ENCODE measurements at places on chromosomes 16 and 17.

DNA sequence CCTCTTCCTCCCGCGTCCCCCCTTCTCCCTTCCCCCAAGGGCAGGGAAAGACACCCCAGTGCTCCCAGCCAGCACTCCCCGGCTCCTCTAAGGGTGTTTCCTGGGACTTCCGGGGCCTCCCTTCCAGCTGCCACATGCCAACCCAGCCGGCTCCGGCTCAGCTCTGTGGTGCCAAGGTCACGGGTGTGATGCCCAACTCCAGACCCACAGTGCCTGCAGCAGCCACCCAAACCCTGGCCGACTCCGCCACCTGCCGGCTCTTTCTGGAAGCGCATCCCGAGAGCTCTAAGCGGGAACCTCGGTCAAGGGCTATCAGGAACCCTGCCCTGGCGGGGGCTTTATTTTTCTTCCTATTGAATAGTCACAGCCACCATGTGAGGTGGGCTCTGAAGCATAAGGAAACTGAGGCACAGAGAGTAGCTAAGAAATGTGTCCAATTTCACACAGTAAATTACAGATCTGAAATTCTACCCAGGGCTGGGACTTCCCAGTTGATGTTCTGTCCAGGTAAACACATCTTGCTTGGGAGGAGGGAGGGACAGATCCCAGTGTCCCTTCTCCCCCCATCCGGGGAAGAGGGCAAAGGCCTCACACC lies 3.3 kb upstream of the PPP1R1B start:
- peak; percentile 89 for DNase-seq

DNA sequence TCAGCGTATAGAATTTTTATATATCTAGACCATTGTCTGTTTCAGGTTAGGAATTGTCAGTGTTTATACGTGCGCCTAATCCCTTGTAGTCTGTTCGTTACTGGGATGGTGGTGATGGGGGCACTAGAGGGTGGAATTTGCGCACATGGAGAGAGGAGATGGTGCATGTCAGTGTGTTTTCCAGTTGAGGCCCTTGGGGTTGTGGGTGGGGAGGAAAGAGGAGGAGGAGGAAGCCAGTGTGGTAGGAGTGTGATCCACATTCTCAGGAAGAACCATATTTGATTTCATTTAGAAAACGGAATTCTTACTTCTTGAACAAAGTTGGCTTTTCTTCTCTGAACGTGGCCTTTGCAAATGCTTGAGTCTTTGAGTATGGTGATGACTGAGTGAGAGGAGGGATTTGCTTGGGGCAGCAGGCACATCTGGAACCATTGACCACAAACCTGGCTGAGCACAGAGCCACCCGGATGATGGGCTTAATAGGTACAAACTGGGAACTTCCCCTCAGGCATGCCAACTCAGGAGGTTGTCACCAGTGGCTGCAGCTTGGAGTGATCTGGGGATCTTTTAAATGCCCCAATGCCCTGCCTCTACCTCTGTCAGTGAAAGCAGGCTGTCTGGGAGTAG lies 98.9 kb downstream of the PRKCB start:
- no peak for DNase-seq

DNA sequence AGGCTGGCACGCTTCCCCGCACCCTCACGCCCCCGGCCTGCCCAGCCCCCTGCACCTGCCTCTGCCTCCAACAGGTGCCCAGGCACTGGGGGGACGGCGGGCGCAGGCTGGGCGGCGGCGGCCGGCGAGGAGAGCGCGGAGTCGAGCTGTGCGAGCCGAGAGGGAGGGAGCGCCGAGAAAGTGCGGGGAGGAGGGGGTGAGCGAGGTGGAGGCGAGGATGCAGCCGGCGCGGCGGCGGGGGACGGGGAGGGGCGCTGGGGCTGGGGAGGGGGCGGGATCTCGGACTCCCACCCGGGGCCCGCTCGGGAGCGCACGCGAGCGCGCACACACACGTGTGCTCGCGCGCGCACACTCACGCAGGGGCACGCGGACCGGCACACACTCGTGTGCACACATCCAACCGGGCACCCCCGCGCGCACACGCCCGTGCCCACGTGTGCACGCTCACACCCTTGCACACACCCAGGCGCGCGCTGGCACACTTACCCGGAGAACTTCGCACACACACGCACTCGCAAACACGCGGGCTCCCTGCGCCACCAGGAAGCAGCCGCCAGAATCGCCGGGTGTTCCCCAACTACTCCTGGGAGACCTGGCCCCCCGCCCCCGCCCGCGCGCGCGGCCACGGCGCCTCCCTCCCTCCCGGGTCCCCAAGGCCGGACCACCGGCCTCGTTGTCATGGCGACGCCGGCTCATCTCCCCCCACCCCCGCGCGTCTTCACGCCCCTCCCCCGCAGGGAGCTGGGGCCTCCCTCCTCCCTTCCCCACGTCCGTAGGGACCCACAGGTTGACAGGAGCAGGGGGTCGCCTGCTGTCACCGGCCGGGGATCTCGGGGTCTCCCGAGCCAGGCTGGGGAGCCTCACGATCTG lies at the start of gene DOC2A:
Gene DOC2A (minus strand): TSS at position 184 of the 870 bp plus-strand sequence. CDS start 805 bp downstream, outside the sequence.
- peak; percentile 66 for DNase-seq

GRCh38 chr17:35257208-35257659 lies 14.4 kb downstream of the SLFN5 start:
- no peak for DNase-seq

- DNase-seq: peak; percentile 88
Observed at GRCh38 chr16:30996985-30997724, 12.1 kb downstream of the HSD3B7 start.

GRCh38 chr16:1073566-1074378 lies 1.2 kb downstream of the SSTR5 start:
- no peak for DNase-seq
